Mesenchymal stem cell (in vitro differentiated cells and primary cell): ENCODE measurements at places on chromosomes 1 and 21.
A peak's percentile ranks its signal among the peaks of the same experiment; 100 is the strongest.

DNA sequence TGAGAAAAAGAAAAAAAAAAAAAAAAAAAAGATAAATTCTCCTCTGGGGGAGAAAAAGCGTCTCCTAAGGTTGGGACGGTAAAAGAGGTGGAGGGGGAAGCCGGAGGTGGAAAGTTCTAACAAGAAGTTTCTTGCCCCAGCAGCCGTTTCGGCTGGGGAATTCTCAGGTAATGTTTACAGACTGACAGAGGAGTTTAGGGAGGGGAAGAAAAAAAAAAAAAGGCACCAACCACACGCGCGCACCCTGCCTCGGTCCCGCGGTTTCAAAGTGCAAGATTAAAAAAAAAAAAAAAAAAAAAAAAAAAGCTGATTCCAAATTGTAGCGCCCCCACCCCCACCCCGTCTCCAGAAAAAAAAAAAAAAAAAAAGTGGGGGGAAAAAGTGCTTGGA lies 504 bp downstream of the DHRS3 start:
- H3K4me1 ChIP-seq: peaks cover 35% of the 10 kb centered on the region
- no peak overlapping the region for H3K27ac ChIP-seq
- no peak overlapping the region for H3K4me3 ChIP-seq
- no peaks in the 10 kb centered on the region for H3K36me3 ChIP-seq
- H3K27me3 ChIP-seq: peaks cover 26% of the 10 kb centered on the region

- H3K4me1 ChIP-seq: peaks cover 2% of the 10 kb centered on the region
- no peak overlapping the region for H3K27ac ChIP-seq
- DNase-seq: no peak
- no peak overlapping the region for H3K4me3 ChIP-seq
- no peaks in the 10 kb centered on the region for H3K36me3 ChIP-seq
- H3K27me3 ChIP-seq: no peaks in the 10 kb centered on the region
Observed at GRCh38 chr1:59990470-59990869, 63.9 kb upstream of the CYP2J2 start.

DNA sequence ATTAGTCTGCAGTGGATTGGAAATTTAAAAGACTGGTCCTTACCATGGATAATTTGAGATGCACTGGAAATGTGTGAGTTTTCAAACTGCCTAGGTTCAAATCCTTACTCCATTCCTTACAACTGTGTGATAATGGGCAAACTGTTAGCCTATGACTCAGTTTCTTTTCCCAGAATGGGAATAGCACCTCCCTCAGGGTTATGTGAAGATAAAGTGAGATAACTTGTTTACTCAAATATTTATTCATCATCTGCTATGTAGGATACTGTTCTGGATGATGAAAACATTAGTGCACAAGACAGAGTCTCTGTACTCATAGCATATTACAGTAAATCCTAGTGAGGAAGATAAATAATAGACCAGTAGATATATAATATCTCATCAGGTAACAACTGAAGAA lies 28.6 kb downstream of the LRIG2 start:
- no peak overlapping the region for H3K27ac ChIP-seq
- DNase-seq: peak; percentile 16
- no peaks in the 10 kb centered on the region for H3K27me3 ChIP-seq
- H3K36me3 ChIP-seq: peaks cover 12% of the 10 kb centered on the region
- H3K4me3 ChIP-seq: no peak overlapping the region
- H3K4me1 ChIP-seq: no peaks in the 10 kb centered on the region

GRCh38 chr21:38478782-38479181 lies 19.5 kb downstream of the ERG start:
- H3K36me3 ChIP-seq: no peaks in the 10 kb centered on the region
- H3K27ac ChIP-seq: no peak overlapping the region
- no peaks in the 10 kb centered on the region for H3K27me3 ChIP-seq
- no peak overlapping the region for H3K4me3 ChIP-seq
- peak; percentile 73 for DNase-seq
- peaks cover 6% of the 10 kb centered on the region for H3K4me1 ChIP-seq

DNA sequence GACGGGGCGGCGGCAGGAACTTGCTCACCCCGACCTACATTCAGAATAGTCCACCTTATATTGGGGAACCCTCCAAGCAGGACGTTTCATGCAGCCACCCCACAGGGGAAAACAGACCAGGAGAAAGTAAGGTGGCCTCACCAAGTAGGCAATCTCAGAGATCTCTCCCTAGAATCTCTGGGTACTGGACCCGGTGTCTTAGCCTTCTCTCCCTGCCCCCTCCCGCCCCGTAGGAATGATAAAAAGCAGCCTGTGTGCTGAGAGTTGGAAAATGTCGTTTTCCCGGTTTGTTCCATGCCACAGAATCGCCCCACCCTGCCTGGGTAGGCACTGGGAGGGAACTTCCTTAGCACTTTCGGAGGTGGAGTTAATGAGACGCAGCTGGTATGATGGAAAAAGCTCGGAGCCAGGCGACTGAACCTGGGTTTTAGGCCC lies 789 bp upstream of the PTPN14 start:
- no peaks in the 10 kb centered on the region for H3K27me3 ChIP-seq
- peak overlapping the region; percentile 89 for H3K4me3 ChIP-seq
- peak overlapping the region; percentile 100 for H3K27ac ChIP-seq
- DNase-seq: peak; percentile 75

DNA sequence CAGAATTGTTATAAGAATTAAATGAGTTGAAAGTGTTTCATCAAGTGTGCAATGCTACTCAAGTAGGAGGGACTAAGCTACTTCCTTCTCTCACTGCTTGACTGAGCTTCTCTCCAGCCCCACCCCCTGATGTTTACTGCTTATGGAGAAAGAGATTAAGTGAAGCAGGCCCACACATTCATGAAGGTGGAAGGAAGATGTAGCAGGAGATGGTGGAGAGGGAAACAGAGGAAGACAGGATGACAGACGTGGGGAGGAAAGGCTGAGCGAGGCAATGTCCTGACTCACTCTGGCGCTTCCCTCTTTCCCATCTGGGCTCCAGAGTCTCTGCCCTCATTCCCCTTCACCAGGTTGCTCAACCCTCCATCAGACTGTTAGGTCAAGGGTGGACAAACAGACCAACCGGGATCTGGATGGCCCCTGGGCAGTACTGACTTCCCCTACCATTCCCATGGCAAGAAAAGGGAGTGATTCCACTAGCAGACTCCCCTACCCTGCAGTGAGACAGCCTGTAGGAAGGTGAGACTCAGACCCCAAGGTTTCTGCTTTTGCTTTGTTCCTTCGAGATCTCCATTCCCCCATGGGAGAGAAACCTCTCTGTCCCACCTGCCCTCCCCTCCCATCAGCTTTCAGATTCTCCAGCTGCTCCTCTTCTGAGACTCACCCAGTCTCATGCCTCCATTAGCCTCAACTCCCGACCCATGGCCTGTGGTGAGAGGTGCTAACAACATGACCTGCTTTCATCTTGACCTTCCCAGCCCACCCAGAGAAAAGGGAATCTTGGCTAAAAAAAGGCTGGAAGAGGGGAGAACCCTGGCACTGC lies 3.1 kb upstream of the ARHGEF2 start:
- DNase-seq: peak; percentile 85
- no peaks in the 10 kb centered on the region for H3K27me3 ChIP-seq
- H3K4me1 ChIP-seq: peaks cover 27% of the 10 kb centered on the region
- no peaks in the 10 kb centered on the region for H3K36me3 ChIP-seq
- no peak overlapping the region for H3K4me3 ChIP-seq

GRCh38 chr1:7265771-7266371 lies 480.6 kb downstream of the CAMTA1 start:
- peaks cover 18% of the 10 kb centered on the region for H3K4me1 ChIP-seq
- H3K4me3 ChIP-seq: no peak overlapping the region
- DNase-seq: peak; percentile 88
- no peaks in the 10 kb centered on the region for H3K27me3 ChIP-seq
- peak overlapping the region; percentile 7 for H3K27ac ChIP-seq

DNA sequence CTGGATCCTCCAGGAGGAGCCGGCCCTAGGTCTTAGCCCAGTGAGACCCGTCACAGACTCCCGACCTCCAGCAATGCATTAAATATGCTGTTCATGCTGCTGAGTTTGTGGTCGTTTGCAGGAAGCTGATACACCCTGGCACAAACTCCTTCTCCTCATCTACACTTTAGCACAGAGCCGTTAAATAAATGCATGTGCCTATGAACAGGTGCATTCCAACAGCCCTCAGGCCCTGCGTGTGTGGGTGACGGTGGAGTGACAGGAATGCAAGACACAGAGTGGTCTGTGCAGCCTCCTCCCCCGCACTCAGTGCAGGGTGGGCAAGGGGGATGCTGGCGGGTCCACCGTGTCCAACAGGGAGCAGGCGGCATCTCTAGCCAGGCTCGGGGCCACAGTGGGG lies 106.6 kb upstream of the TMPRSS2 start:
- no peak for DNase-seq
- H3K36me3 ChIP-seq: no peaks in the 10 kb centered on the region
- H3K4me1 ChIP-seq: peaks cover 20% of the 10 kb centered on the region
- H3K27me3 ChIP-seq: peaks cover 20% of the 10 kb centered on the region

GRCh38 chr21:42216726-42217572 lies 2.0 kb upstream of the ABCG1 start:
- no peak overlapping the region for H3K27ac ChIP-seq
- H3K4me3 ChIP-seq: no peak overlapping the region
- peaks cover 66% of the 10 kb centered on the region for H3K27me3 ChIP-seq
- no peaks in the 10 kb centered on the region for H3K36me3 ChIP-seq
- no peak for DNase-seq

- no peaks in the 10 kb centered on the region for H3K27me3 ChIP-seq
- no peak overlapping the region for H3K4me3 ChIP-seq
- peaks cover 4% of the 10 kb centered on the region for H3K36me3 ChIP-seq
- H3K27ac ChIP-seq: no peak overlapping the region
- H3K4me1 ChIP-seq: no peaks in the 10 kb centered on the region
Observed at GRCh38 chr1:235739124-235739523, 89.5 kb upstream of the GNG4 start.

DNA sequence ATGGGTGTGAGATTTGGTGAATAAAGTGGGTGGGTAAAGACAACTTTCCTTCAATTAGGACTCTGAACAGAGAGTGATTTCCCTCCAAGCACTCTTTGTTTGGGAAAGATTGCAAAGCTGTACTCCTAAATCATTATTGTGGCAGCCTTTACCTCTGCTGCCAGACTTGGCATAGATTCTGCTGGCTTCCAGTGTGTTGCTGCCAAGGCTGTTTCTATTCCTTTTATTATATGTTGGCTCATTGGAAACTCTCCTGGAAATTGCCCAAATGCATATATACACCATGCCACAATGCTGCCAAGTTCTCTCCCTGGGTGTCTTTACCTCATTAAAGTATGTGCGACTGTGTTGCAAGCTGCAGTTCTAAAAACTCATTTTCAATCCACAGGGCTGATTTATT lies 668.0 kb downstream of the MRPL39 start:
- no peak overlapping the region for H3K4me3 ChIP-seq
- no peak overlapping the region for H3K27ac ChIP-seq
- no peak for DNase-seq
- no peaks in the 10 kb centered on the region for H3K27me3 ChIP-seq
- no peaks in the 10 kb centered on the region for H3K36me3 ChIP-seq

DNA sequence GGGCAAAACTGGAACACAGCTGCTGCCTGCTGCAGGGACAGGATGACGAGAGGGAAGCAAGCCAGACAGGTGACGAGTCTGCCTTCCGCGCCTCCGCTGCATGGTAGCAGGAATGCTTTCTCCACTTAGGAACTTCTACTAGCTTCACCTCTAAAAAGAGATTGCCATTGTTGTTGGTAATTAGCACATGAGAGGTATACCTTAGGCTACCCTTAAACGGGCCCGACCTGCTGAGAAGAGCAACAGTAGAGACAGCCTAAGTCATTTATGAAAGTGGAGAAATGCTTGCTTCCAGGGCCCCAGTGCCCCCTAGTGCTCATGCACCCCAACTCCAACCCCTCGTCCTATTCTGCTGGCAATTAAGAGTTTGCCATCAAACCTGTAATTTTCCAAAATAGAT lies 96.9 kb upstream of the AKT3 start:
- H3K27me3 ChIP-seq: peaks cover 1% of the 10 kb centered on the region
- no peak for DNase-seq
- peaks cover 19% of the 10 kb centered on the region for H3K4me1 ChIP-seq
- no peaks in the 10 kb centered on the region for H3K36me3 ChIP-seq
- no peak overlapping the region for H3K27ac ChIP-seq

DNA sequence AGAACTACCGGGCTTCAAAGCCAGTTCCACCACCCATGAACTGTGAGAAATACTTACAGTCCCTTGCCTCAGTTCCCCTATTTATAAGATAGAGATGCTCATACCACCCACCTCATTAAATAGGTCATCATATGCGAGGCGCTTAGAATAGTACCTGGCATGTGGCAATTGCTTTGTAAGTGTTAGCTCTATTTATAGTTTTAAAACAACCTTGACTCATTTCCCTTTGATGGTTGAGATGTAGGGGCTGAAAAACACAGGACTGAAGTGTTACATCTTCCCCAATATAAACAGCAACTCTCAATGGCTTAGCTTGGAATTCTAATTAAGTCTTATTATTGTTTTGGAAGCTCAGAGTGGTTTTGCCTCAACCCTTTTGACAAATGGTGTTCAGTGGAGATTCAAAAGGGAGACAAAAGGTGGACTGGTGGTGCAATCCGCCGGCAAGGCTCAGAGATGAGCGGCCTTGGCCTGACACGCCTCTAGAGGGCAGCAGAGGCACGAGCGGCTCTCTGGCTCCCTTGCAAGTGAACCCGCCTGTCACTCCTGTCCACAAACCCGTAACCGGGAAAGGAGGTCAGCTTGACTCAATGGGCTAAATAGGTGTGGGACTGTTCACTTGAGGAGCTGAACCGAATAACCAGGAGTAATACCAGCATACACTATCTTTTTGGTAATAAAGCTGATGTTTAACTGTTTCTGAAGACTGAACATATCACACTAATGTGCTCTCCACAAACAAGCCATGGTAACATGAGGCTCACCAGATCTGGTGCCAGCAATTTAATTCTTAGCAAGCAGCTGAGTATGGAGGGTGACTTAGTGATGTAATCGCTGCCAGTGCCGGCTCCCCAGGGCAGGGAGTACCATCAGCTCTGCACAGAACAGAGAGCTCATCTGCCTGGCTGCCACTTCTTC lies 19.5 kb upstream of the SMYD2 start:
- no peak overlapping the region for H3K27ac ChIP-seq
- no peak overlapping the region for H3K4me3 ChIP-seq
- H3K36me3 ChIP-seq: no peaks in the 10 kb centered on the region
- H3K27me3 ChIP-seq: no peaks in the 10 kb centered on the region
- peak; percentile 74 for DNase-seq
- peaks cover 6% of the 10 kb centered on the region for H3K4me1 ChIP-seq

DNA sequence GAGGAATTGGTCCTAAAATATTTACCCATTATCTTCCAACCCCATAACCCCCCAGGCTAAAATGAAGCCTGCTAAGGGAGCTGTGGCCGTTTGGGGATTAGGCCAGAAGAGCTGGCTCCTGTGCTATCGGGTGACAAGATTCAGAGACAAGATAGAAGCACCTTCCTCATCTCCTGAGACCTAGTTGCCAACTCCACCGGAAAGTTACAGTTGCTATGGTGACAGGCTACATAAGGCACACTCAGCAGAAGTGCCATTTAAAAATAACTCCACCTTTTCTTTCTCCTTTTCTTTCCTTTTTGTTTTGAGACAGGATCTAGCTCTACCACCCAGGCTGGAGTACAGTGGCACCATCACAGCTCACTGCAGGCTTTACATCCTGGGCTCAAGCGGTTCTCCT lies 43.6 kb upstream of the ROR1 start:
- no peak overlapping the region for H3K4me3 ChIP-seq
- H3K27ac ChIP-seq: no peak overlapping the region
- H3K4me1 ChIP-seq: peaks cover 4% of the 10 kb centered on the region
- peak; percentile 62 for DNase-seq
- no peaks in the 10 kb centered on the region for H3K36me3 ChIP-seq
- no peaks in the 10 kb centered on the region for H3K27me3 ChIP-seq

GRCh38 chr21:45304945-45305344 lies 17.2 kb upstream of the POFUT2 start:
- no peaks in the 10 kb centered on the region for H3K36me3 ChIP-seq
- no peak overlapping the region for H3K4me3 ChIP-seq
- H3K4me1 ChIP-seq: peaks cover 61% of the 10 kb centered on the region
- DNase-seq: no peak
